ENCODE measurements at places on chromosomes 16 and 17.

DNA sequence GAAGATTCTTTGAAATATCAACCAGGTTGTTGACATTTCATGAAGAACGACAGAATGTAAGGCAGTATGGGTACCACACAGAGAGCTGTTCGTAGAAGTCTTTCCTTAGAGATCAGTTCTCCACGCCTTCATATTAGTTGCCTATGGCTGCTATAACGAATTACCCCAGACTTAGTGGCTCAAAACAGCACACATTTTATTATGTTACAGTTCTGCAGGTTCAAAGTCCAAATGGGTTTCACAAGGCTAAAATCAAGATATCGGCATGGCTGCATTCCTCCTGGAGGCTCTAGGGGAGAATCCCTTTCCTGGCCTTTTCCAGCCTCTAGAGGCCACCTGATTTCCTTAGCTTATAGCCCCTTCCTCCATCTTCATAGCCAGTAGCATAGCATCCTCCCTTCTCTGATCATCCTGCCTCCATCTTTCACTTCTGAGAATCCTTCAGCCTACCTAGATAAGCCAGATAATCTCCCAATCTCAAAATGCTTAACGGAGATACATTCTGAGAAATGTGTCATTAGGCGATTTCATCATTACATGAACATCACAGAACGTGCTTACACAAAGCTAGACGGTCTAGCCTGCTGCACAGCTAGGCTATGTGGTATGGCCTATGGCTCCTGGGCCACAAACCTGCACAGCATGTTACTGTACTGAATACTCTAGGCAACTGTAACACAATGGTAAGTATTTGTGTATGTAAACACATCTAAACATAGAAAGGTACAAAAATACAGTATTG is 26.0 kb downstream of the ERCC4 start:
- no peak for DNase-seq

DNA sequence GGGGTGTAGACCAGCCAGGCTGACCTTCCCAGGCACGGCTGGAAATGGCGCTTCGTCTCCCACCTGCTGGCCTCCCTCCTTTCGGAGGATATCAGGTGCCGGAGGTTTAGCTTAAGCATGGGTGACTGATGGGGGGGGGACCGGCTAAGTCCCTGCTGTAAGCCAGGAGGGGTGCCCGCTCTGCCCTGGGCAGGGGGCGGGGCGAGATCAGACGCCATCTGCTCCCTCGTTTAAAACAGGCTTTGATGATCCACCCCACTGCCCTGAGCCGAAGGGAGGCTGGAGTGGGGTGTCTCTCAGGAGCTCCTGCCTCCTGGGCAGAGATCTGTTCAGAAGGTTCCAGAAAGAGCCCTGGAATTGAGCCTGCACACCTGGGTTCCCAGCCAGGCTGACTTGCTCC is 26.0 kb downstream of the C16orf74 start:
- no peak for DNase-seq

GRCh38 chr17:56739776-56740175 is 93.9 kb downstream of the C17orf67 start:
- DNase-seq, result no peak

GRCh38 chr17:46773221-46773605 is 45.3 kb downstream of the WNT3 start:
- DNase-seq, result no peak

GRCh38 chr16:35186045-35186759 is 1726.8 kb downstream of the TP53TG3F start:
- no peak for DNase-seq

DNA sequence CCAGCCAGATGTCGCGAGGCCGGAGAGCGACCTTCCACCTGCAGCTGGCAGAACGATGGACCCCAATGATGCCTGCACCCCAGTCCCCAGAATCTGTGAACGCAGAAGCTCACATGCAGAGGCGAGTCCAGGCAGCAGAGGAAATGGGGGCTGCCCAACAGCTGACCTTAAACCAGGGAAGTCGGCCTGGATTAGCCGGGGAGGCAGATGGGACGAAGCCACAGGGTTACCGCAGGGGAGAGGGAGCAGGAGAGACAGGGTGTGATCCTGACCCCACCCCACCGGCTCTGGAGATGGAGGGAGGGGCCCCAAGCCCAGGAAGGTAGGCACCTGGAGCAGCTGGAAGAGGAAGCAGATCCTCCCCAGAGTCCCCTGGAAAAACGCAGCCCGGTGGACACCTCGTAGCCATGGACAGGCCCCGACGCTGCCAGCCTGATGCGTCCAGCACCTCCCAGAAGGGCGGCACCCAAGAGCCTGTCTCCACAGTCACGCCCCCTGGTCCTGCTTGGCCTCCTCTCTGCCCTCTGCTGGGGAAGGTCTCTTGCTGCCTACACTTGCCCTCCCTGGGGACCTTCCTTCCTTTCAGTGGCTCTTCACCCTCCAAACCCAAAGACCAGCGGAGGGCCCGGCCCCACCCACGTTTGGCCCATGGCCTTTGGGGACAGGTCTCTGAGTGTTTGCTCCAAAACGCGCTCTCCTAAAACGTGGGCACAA is 37.3 kb downstream of the PIEZO1 start:
- no peak for DNase-seq
